Vagina (tissue), 2 donors: ENCODE measurements at places on chromosomes 2 and 18.
A peak's percentile ranks its signal among the peaks of the same experiment; 100 is the strongest.

DNA sequence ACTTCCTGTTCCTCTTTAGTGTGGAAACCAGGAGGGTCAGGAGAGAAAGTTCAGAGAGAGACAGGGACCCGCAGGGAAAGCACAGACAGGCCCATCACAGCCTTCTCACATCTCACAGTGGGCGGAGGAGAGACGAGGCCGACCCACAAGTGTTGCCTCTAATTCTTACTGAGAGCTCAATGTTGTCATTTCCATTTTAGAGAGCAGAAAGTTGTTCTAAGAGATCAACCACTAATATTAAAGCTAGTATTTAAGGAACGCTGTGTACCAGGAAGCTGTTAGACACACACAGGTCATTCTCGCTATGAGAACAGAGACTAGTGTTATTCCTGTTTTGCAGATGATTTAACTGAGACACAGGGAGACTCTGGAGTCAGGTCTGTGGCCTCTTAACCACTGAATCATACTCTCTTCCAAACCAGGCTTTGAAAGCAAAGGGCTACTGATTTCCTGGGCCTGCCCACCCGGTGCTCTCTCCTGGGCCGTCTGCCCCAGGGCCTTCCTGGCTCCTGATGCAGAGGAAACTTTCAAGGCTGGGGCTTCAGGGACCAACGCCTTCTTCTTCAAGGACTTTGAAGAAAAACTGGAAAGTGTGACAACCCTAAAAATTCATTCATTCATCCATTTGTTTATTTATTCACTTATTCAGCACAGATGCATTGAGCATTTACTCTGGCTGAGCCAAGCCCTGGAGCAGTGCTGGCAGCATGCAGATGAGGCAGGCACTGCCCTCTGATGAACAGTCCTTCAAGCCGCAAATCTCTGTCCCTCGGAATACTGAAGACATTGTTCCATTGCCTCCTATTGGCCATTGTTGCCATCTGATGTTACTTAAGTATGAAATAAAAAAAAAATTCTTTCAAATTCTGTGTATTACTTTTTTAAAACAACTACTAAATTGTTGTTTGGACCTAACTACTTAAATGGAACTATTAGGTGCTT lies 37.2 kb upstream of the BIN1 start:
- no peak overlapping the region for H3K4me3 ChIP-seq
- no peak for DNase-seq
- no peaks in the 10 kb centered on the region for H3K36me3 ChIP-seq
- H3K27ac ChIP-seq: peak overlapping the region; percentile 48
- peaks cover 26% of the 10 kb centered on the region for H3K4me1 ChIP-seq
- no peaks in the 10 kb centered on the region for H3K27me3 ChIP-seq

DNA sequence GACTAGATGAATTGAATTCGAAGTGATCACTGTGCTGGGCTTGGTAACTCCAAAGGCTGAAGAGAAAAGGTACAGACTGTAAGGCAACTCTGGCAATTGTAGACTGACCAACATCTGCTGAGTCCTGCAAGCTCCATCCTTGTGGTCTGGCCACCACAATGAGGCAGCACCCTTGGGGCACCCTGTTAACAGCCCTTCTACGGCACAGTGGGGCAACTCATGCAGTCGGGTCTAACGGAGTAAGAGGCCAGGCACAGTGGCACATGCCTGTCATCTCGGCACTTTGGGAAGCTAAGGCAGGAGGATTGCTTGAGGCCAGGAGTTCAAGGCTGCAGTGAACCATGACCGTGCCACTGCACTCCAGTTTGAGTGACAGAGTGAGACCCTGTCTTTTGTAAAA lies 126.8 kb downstream of the ZAP70 start:
- no peaks in the 10 kb centered on the region for H3K4me1 ChIP-seq
- no peak overlapping the region for H3K4me3 ChIP-seq
- H3K27ac ChIP-seq: no peak overlapping the region
- H3K27me3 ChIP-seq: no peaks in the 10 kb centered on the region
- no peaks in the 10 kb centered on the region for H3K36me3 ChIP-seq
- DNase-seq: no peak

- no peak overlapping the region for H3K4me3 ChIP-seq
- H3K4me1 ChIP-seq: peaks cover 81% of the 10 kb centered on the region
- H3K36me3 ChIP-seq: no peaks in the 10 kb centered on the region
Observed at GRCh38 chr2:85251070-85251616, 76.6 kb downstream of the TGOLN2 start.

- H3K27me3 ChIP-seq: no peaks in the 10 kb centered on the region
- H3K4me3 ChIP-seq: no peak overlapping the region
- peaks cover 7% of the 10 kb centered on the region for H3K4me1 ChIP-seq
- H3K27ac ChIP-seq: no peak overlapping the region
Observed at GRCh38 chr2:19123556-19123955, 234.9 kb downstream of the OSR1 start.

DNA sequence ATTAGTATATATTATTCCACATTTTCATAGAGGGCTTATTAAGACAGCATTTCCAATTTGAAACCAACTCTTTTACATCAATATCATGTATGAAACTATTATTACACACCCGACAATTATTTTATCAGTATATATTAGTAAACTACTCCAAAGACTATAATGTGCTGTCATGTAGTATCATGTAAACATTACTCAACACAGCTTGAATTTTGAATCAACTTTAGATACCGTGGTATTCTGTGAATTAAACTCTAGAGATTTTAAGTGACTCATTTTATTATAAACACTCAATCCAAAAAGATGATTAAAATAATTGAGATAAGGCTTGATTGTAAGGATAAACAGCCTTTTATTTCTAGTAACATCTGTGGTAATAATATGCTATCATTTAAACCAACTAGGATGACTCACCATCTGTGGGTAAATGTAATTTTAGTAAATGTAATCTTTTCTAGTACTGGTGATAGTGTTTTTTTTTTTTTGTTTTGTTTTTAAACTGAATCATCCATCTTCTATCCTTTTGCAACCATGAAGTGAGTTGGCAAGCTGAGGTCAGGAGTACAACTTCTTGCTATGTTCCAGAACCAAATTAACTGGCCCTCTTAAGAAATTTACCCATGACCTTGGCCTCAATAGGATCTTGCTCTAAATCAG lies 144.3 kb upstream of the SMAD7 start:
- H3K27me3 ChIP-seq: no peaks in the 10 kb centered on the region
- no peak overlapping the region for H3K27ac ChIP-seq
- no peak overlapping the region for H3K4me3 ChIP-seq
- DNase-seq: no peak
- H3K36me3 ChIP-seq: no peaks in the 10 kb centered on the region

- no peaks in the 10 kb centered on the region for H3K4me1 ChIP-seq
- H3K27ac ChIP-seq: no peak overlapping the region
- H3K36me3 ChIP-seq: no peaks in the 10 kb centered on the region
- H3K4me3 ChIP-seq: no peak overlapping the region
- no peak for DNase-seq
- no peaks in the 10 kb centered on the region for H3K27me3 ChIP-seq
Observed at GRCh38 chr2:209696836-209697711, 74.6 kb upstream of the UNC80 start.

DNA sequence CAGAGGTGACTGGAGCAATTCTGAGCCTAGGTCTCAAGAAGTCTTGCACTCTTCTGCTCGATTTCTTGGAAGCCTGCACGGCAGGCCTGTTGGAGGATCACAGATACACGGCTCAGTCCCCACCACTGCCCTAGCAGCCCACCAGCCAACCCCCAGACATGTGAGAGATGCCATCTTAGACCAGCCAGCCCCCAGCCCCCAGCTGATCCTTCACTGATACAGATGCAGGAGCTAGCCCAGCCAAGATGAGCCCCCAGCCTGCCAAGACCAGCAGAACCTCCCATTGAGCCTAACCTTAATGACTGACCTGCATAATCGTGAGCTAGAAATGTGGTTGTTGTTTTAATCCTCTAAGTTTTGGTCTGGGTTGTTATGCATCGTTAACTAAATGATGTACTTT lies 47.5 kb downstream of the INHBB start:
- no peak overlapping the region for H3K4me3 ChIP-seq
- no peaks in the 10 kb centered on the region for H3K27me3 ChIP-seq
- peaks cover 4% of the 10 kb centered on the region for H3K4me1 ChIP-seq
- no peak overlapping the region for H3K27ac ChIP-seq
